Effector CD8-positive, alpha-beta T cell (primary cell): ENCODE measurements at places on chromosomes 7 and 10.

GRCh38 chr10:32051926-32052325 lies 4.3 kb downstream of the KIF5B start:
- DNase-seq: no peak

DNA sequence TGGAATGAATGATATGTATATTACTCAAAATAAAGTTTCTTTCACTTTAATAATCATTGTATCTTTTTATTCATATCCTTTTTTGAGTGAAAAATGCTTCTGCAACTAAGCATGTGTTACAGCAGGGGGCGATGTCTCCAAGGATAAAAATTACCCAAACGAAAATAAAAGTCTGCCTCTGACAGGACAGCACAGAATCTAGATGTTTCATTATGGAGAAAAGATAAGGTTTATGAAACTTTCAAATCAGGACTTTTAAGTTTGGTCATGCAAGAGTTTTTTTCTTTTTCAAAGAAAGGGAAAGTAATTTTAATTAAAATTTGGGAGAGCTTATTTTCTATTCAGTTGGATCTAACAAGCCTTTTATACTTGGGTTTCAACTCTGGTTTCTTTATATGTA lies 48.4 kb downstream of the TES start:
- DNase-seq: no peak

DNA sequence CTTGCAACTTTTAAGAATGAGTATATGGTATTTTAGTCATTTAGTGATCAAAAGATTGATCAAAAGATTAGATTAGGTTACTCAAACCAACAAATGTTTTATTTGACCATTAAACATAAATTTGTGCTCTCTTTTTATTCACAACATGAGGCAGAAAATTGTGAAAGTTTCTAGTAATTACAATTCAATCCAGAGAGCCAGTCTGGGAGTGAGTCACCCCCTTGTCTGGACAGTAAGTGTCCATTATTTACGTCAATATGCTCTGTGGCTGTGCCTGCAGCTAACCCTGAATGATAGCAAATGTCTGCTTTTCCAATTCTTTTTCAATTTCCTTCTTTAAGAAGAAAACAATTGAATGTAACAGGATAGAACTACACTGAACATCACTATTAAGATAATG lies 27.9 kb downstream of the GNG11 start:
- DNase-seq: no peak

DNA sequence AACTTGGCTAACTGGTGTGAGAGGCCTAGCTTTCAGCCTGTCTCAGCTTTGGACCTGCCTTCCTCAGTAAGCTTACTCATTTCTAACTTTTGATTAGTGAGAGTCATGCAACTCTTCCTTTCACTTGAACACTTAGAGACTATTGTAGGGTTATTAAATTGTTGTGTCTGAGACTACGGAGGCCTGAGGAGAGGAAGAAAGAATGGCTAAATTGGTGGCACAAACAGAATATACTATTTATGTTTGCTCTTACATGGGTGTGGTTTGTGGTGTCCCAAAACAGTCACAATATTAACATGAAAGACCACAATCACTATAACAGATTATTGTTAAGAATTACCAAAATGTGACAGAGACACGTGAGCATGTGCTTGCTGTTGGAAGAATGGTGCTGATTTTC lies 82.1 kb downstream of the TRIM24 start:
- no peak for DNase-seq

DNA sequence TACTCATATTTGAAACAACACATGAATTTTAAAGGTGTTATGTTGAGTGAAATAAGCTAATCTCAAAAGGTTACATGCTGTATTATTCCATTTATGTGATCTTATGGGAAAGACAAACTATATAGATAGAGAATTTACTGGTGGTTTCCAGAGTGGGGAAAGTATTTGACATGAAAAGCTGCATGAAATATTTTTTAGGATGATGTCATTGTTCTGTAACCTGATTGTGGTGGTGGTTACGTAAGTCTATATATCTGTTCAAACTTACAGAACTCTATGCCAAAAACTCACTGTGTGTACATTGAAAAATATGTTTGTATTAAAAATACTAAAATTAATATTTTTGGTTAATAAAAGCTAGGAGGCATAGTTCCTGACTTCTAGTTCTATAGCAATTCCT lies 453.0 kb downstream of the SORCS3 start:
- no peak for DNase-seq

DNA sequence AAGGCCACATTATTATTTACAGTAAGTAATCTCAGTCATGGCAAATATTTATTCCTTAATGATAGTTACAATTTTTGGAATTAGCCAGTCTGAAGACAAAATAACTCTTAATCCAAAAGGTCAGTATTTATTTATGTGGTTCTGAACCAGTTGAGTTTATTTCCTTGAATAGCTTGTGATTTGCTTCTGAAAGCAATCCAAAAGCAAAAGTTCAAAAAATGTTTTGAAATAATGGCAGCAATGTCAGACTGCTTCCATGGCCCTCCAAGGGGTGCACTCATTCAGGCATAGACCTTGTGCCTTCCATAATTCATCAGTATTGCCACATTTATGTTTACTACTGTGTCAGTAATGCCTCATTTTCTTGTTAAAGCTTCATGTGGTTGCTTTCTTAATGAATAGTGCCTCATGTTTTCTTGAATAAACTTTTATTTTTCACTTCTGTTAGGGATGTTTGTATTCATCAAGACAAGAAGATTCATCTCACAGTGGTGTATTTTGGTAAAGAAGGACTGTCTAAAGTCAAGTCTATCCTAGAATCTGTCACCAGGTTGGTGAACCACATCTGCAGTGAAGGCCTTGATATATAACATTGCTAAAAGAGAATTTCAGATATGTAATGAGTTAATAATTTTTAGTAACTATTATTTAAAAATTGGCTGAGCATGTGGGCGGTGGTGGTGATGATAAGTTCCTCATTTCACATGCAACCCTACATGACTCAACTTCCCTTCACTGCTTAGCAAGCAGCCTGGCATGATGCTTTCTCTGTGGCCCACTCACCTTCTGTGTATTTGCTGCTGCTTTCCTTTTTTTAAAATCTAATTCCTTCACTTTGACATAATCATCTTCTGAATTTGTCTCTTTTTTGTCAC lies 22.0 kb downstream of the CSGALNACT2 start:
- DNase-seq: no peak
